HS-5 (cell line): ENCODE measurements at places on chromosomes 3 and 15.

DNA sequence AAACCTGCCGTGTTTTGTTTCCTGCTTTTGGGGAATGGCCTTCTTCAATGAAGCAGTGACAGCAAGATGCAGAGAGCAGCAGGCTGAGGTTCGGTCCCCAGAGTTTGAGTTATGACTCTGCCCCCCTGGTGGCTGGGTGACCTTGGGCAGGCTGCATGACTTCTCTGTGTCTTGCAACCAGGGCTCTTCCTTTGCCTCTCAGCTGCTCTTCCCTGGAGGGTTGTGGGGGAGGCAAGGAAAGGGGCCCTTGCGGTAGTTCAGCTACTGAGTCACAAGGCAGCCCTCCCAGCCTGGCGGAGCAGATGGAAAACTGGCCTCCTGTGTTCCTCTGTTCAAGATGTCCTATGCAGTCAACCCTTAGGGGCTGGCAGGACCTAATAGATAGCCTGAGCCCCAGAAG is 17.1 kb downstream of the CTXND1 start:
- no peak for DNase-seq

- no peak for DNase-seq
These were observed 40.2 kb upstream of the ZBTB20 start for GRCh38 chr3:115187149-115187757.

DNA sequence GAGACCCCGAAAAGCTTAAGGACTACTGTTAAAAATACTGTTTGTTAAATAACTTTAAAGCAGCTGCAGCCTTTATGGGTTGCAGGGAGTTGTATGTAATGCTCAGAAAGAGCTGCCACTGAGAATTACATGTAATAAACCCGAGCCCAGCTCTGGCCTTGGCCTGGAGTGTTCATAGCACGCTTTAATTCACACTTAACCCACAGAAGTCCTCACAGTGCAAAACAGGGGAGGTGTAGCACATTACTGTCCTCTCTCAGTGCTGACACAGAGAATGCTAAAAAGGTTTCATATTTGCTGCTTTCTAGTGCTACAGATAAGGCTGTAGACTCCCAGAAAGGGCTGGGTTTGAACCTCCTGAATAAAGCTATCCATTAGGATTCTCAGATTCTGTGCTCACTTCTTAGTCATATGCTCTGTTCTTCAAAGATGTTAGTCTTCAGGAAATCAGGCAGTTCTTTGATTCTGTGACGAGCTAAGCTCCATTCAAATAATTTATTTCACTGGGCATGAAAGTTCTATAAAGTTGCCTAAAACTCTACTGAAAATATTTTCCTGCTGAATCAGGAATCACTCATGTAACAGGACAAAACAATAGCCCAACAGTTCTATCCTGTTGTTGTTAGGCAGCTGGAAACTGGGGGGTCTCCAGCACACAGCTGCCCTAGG is 108.0 kb downstream of the SENP2 start:
- DNase-seq: no peak

DNA sequence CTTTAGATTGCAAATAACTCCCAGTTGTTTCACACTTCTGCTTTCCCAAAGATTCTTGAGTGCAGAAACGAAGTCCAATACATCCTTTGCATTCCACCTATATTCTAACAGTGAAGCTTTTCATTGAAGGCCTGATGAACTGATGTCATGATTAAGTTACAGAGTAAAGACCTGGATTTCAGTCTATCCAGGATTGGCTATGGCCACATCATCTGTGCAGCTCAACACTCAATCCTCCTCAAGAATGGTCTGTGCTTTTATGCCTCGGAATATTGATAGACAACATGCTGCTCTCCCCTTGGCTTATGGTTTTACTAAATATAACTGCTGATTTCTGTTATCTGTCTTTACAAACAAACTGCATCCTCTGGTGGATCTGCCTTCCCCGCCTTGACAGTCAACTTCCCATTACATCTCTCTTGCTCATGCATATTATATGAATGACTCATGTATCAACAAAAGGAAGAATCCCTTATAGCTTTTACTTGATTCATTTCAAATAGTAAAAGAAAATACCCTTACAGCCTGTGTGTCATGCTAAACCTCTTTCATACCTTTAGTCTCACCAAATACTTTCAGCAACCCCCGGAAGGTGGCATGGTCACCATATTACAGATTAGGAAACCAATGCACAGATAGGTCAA is 59.5 kb downstream of the SCN11A start:
- DNase-seq: peak; percentile 83

DNA sequence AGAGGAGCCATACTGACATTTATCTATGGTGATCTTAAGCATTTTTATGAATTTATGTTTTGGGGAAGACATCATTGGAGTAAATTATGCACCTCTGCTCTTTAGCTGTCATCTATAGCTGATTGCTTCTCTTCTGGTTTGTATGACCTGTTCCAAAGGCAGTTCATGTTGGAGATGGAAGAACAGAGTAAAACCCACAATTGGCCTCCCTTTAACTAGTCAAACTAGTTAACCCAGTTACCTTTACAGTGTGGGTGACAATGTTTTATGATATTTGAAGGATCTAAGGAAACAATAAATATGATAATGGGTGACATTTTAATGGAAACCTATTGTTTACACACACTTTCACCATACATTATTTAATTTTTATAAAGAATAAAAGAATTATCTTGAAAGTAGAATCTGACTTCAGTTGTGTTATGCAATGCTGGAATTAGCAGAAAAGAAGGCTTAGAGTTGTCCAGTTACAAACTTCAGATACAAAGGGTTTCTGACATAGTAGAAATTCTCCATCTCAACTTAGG is 263.5 kb downstream of the NFKBIZ start:
- DNase-seq: no peak

DNA sequence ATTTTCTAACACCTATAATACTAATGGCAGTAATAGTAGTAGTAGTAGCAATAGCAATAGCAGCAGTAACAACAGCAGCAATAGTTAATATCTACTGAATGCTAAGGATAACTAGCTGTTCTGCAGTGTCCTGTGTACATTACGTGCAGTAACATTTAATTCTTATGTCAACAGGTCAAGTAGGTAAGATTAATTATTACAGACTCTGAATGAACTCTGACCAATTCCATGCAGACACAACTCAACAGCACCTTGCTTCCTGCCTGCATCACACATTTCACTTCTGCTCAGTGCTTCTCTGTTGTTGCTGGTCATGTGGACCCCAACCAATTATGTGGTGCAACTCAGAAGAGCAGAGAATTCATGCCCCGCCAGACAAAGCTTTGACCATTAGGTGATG is 39.9 kb upstream of the ARHGEF26 start:
- no peak for DNase-seq

- DNase-seq: no peak
These were observed 21.1 kb downstream of the C3orf70 start for GRCh38 chr3:185131602-185132256.

- DNase-seq: no peak
These were observed 47.9 kb downstream of the TLE3 start for GRCh38 chr15:70049701-70050301.

- no peak for DNase-seq
These were observed 34.4 kb upstream of the TRH start for GRCh38 chr3:129940086-129940485.

- no peak for DNase-seq
These were observed 428.0 kb upstream of the ARHGEF26 start for GRCh38 chr3:153693207-153693606.

DNA sequence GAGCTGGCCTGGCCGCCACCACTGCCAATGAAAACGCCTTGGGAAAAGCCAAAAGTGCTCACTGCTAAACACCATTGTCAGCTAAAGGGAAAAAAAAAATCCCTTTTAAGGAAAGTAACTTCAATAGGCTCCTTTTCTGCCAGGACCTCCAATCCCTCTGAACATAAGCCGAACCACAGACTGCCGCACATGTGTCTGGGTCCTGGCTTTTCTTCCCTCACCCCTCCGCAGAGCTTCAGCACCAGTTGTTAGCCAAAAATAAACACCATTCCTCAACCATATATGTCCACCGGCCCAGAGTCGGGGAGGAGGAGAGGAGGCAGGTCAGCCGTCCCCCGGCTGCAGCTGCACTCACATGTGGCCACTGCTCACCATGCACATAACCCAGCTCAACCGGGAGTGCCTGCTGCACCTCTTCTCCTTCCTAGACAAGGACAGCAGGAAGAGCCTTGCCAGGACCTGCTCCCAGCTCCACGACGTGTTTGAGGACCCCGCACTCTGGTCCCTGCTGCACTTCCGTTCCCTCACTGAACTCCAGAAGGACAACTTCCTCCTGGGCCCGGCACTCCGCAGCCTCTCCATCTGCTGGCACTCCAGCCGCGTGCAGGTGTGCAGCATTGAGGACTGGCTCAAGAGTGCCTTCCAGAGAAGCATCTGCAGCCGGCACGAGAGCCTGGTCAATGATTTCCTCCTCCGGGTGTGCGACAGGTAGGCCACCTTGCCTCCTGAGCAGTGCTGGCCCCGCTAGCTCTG is at the start of gene FBXL22:
FBXL22 (plus strand) TSS at position 350 of the 753 bp plus-strand sequence; CDS start at position 356, 6 bp downstream.
- no peak for DNase-seq
